ENCODE measurements at places on chromosomes 16 and 17. TPM values are rescaled to one million over a fixed set of nuclear protein-coding genes. Genes with fewer than 3 reads are reported as not detected.

Gene GAST
- not detected for total RNA-seq

Gene SERPINF2
- total RNA-seq = not detected

Gene NPIPB6
- 1.3 TPM for total RNA-seq

Gene E2F4
- total RNA-seq = 35.3 TPM

Gene KRTAP2-1
- not detected for total RNA-seq

Gene UBALD1
- 11.9 TPM for total RNA-seq

GRCh38 chr17:50580646-50581045 lies 20.1 kb downstream of the CACNA1G start:
- H3K27me3 ChIP-seq = no peaks in the 10 kb centered on the region
- DNase-seq = no peak
- no peaks in the 10 kb centered on the region for H3K36me3 ChIP-seq
- no peak overlapping the region for H3K4me3 ChIP-seq
- peaks cover 24% of the 10 kb centered on the region for H3K4me1 ChIP-seq
- no peak overlapping the region for H3K27ac ChIP-seq

- no peaks in the 10 kb centered on the region for H3K36me3 ChIP-seq
- H3K27ac ChIP-seq = peak overlapping the region; percentile 55
- peak overlapping the region; percentile 24 for H3K4me3 ChIP-seq
- H3K4me1 ChIP-seq = peaks cover 19% of the 10 kb centered on the region
- DNase-seq = peak; percentile 93
- H3K27me3 ChIP-seq = no peaks in the 10 kb centered on the region
These were observed 168.9 kb downstream of the SHISA9 start for GRCh38 chr16:13070268-13070667.

GRCh38 chr16:75742424-75743047 lies 16.2 kb upstream of the CPHXL start:
- H3K27ac ChIP-seq = no peak overlapping the region
- no peaks in the 10 kb centered on the region for H3K36me3 ChIP-seq
- H3K4me1 ChIP-seq = no peaks in the 10 kb centered on the region
- no peak overlapping the region for H3K4me3 ChIP-seq
- no peaks in the 10 kb centered on the region for H3K27me3 ChIP-seq

DNA sequence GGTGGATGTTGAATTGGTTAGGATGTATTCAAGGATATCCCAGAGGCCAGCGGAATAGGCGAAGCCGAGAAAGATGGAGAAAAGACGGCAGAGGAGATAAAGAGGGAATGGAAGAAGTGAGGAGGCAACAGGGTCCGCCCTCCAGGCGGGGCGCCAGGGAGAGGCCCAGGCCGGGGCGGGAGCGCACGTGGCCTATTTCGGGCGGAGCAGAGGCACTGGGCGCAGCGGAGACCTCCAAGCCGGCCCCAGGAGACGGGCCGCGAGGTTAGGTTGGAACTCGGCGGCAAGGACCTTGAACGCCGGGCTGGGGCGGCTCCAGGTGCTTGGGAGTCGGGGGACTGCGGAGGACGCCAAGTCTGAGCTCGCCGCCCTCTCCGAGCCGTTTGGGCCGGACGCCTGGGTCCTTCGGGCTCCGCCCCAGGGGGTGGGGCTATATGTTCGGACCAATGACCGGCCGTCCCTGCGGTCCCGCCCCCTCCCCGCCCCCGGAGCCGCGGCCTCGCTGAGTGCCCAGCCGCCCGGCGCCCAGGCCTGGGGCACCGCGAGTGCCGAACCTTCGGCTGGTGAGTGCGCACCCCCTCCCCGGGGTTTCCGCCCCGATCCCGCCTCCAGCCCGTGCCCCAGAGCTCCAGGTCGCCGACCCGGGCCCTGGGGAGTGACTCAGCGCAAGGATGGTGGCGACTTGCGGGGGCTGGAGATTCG lies at the start of gene ZNF771:
Gene ZNF771 (plus strand): TSS at position 505 of the 702 bp plus-strand sequence. CDS start 448 bp downstream, outside the sequence.
- peak within 1 kb of the TSS; percentile 65 for H3K27ac ChIP-seq
- H3K4me1 ChIP-seq = peaks cover 14% of the 10 kb centered on the region
- DNase-seq = peak; percentile 95
- no peaks in the 10 kb centered on the region for H3K27me3 ChIP-seq
- H3K36me3 ChIP-seq = no peaks in the 10 kb centered on the region

DNA sequence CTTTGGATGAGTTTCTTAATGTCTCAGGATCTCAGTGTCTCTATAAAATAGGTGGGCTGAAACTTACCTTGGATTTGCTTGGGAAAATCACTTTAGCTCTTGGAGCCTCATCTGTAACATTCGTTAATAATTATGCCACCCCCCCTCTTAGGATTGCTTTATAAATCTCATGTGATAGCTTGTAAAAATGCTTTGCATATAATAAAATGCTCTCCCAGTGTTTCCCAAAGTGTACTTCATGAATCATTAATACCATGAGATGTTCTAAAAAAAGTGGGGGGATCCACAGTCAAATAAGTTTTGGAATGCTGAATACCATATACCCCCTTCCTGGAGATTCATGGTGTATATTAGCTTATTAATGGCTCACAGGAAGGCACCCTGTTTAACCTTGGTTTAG lies 5.2 kb downstream of the KRT39 start:
- no peaks in the 10 kb centered on the region for H3K36me3 ChIP-seq
- no peak overlapping the region for H3K4me3 ChIP-seq
- H3K4me1 ChIP-seq = no peaks in the 10 kb centered on the region
- no peaks in the 10 kb centered on the region for H3K27me3 ChIP-seq
- no peak for DNase-seq
- H3K27ac ChIP-seq = no peak overlapping the region

GRCh38 chr17:79160980-79161636 lies 86.5 kb downstream of the ENGASE start:
- no peaks in the 10 kb centered on the region for H3K36me3 ChIP-seq
- no peak overlapping the region for H3K4me3 ChIP-seq
- no peaks in the 10 kb centered on the region for H3K27me3 ChIP-seq
- H3K27ac ChIP-seq = no peak overlapping the region

DNA sequence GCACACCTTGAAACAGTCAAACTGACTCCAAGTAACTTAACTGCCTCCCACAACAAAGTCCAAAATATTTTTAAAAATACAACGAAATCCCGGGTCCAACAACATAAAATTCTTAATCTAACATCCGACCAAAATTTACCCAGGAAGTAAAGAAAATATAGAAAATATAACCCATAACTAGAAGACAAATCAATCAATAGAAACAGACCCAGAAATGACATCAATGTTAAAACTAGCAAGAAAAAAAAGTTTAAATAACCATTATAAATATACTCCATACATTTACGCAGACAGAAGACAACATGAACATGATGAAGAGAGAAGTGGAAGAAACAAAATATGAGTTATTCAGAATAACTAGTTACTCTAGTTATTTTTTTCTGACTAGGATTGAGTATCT lies 3.7 kb downstream of the ZNF597 start:
- DNase-seq = no peak
- H3K27ac ChIP-seq = no peak overlapping the region
- H3K27me3 ChIP-seq = no peaks in the 10 kb centered on the region
- H3K4me3 ChIP-seq = no peak overlapping the region
- no peaks in the 10 kb centered on the region for H3K4me1 ChIP-seq

- H3K4me1 ChIP-seq = no peaks in the 10 kb centered on the region
- no peak overlapping the region for H3K27ac ChIP-seq
- no peak overlapping the region for H3K4me3 ChIP-seq
- H3K27me3 ChIP-seq = no peaks in the 10 kb centered on the region
These were observed 5.9 kb upstream of the UTP6 start for GRCh38 chr17:31907342-31907962.

DNA sequence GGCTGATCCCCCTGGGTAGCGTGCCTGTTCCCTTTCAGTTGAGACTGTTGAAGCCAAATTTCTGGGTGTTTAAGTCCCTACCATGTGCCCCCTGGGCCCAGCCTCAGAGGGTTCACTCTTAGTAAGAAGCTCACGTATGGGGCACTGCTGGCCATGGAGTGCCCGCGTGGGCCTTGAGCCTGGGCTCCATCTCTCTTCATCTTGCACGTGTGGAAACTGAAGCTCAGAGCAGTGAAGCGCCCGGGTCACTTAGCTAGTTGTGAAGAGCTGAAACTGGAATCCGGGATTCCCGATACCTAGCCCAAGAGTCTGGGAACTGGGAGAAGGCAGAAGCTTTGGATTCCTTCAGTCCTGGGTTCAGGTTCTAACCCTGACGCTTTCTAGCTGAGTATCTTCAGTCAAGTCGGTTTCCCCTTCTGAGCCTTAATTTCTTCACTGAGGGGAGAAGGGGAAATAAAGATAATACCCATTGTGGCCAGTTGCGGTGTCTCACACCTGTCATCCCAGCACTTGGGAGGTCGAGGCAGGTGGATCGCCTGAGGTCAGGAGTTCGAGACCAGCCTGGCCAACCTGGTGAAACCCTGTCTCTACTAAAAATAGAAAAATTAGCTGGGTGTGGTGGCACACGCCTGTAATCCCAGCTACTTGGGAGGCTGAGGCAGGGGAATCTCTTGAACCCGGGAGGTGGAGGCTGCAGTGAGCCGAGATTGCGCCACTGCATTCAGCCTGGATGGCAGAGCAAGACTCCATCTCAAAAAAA lies 103.9 kb downstream of the OR1D5 start:
- H3K4me3 ChIP-seq = no peak overlapping the region
- no peaks in the 10 kb centered on the region for H3K36me3 ChIP-seq
- no peak for DNase-seq
- H3K27me3 ChIP-seq = no peaks in the 10 kb centered on the region

GRCh38 chr17:52738791-52739190 lies 580.3 kb upstream of the CA10 start:
- H3K27me3 ChIP-seq = no peaks in the 10 kb centered on the region
- peaks cover 4% of the 10 kb centered on the region for H3K4me1 ChIP-seq
- H3K27ac ChIP-seq = no peak overlapping the region
- no peaks in the 10 kb centered on the region for H3K36me3 ChIP-seq
- DNase-seq = no peak
- no peak overlapping the region for H3K4me3 ChIP-seq

DNA sequence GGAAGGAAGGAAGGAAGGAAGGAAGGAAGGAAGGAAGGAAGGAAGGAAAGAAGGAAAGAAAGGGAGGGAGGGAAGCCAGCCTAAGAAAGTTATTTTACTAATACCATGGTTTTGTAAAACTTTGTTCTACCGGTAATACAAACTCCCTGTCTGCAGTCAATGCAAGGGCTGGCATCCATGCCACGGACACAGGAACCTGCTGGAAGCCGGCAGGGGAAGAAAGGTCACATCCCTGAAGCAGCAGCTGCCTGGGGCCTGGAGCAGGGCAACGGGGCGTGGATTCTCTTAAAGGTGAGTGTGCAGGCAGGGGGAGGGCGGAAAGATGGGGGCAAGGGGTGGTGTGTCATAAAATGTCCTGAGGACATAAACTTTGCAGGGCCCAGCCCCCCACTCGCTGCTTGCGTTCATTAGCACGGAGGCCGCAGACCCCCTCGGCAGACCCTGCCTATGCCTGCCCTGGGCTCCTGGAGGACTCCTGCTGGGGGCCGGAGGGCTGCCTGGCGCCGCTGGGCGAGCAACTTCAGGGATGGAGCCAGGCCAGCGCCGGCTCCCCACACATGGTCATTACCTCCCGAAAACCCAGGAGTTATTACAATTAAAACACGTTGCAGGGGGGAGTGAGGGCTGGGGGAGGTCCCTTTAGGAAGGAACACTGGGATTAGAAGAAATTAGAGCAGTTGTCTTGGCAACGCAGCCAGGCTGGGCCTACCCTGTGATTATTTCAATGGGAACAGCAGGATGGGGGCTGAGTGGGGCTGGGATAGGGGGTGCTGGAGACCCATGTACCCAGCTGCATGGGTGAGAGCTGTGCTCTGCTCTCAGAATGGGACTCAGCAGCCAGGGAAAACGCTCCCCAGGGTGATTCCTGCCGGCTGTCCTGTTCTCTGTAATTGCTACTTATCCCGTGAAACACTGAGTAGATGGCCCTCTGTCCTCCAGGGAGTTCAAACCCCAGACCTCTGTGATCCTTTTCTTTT lies 257.9 kb downstream of the SOX9 start:
- peaks cover 45% of the 10 kb centered on the region for H3K4me1 ChIP-seq
- H3K36me3 ChIP-seq = no peaks in the 10 kb centered on the region
- H3K27me3 ChIP-seq = no peaks in the 10 kb centered on the region

- DNase-seq = no peak
- no peaks in the 10 kb centered on the region for H3K36me3 ChIP-seq
- peaks cover 1% of the 10 kb centered on the region for H3K27me3 ChIP-seq
- no peak overlapping the region for H3K4me3 ChIP-seq
These were observed 9.5 kb downstream of the IRF8 start for GRCh38 chr16:85908444-85908843.

DNA sequence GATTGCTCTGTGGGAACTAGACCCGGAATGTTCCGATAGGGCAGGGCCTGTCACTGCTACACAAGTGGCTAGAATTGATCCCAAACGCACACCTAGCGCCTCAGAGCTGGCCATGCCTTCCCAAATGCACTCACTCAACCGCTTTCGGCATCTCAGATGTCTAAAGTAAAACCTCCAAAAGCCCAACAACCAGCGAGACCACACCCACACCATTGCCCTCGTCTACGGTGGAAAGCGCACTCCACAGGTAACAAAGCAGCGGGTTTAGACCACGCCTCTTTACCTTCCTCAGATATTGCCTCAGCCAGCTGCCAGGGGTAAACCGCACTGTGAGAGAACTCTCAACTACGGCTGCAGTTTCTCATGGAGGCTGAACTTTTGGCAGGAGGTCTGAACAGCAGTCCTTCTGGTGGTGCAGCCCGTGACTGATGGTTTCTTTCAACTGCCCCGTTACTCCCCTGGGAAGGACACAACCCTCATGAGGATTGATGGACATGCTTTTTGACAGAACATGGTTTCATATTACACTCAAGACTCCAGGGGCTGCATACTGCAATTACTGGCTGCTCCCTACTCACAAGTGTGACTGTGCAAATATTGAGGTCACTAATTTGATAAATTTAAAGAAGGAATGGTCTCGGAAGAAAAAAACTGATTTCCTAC lies 34.5 kb downstream of the USP7 start:
- H3K27me3 ChIP-seq = no peaks in the 10 kb centered on the region
- no peaks in the 10 kb centered on the region for H3K4me1 ChIP-seq
- no peaks in the 10 kb centered on the region for H3K36me3 ChIP-seq
- no peak for DNase-seq

- H3K27ac ChIP-seq = no peak overlapping the region
- H3K4me1 ChIP-seq = no peaks in the 10 kb centered on the region
- H3K27me3 ChIP-seq = no peaks in the 10 kb centered on the region
- no peak overlapping the region for H3K4me3 ChIP-seq
- no peak for DNase-seq
These were observed 21.9 kb downstream of the TEKT3 start for GRCh38 chr17:15319452-15320010.

- peaks cover 17% of the 10 kb centered on the region for H3K4me1 ChIP-seq
- no peak overlapping the region for H3K4me3 ChIP-seq
- no peak for DNase-seq
- no peaks in the 10 kb centered on the region for H3K36me3 ChIP-seq
These were observed 14.7 kb downstream of the LRRC75A start for GRCh38 chr17:16477255-16477654.

DNA sequence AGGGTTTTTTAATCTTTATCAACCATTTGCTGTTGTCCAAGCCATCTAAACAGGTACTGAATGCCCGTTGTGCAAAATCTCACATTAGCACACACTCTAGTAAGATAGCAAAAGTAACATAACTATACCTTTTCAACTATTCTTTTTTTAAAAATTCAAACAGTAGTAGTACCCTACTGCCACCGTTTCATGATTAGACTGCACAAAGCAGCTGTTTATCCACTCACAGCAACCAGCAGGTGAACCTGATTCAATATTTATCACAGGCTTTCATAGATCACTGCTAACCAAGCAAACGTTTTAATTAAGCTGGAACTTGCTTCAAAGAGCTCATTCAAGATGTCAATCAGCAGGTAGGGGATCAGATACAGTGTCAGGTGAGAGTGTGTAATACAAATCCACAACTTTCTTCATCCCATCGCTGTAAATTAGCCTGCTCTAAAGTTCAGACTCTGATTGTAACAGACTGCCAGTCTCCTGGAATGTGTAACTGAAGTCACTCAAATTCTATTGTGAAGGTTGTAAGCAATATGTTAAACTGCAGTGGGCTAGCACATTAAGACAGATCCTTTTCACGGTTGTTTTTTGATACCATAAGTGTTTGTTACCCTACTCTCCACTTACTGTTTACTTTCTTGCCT lies 47.3 kb downstream of the BRIP1 start:
- DNase-seq = no peak
- no peak overlapping the region for H3K4me3 ChIP-seq
- H3K27ac ChIP-seq = no peak overlapping the region
- no peaks in the 10 kb centered on the region for H3K4me1 ChIP-seq
- peaks cover under 1% of the 10 kb centered on the region for H3K36me3 ChIP-seq

All from neural progenitor cell (in vitro differentiated cells).